ENCODE measurements at places on chromosomes 16 and 17.

DNA sequence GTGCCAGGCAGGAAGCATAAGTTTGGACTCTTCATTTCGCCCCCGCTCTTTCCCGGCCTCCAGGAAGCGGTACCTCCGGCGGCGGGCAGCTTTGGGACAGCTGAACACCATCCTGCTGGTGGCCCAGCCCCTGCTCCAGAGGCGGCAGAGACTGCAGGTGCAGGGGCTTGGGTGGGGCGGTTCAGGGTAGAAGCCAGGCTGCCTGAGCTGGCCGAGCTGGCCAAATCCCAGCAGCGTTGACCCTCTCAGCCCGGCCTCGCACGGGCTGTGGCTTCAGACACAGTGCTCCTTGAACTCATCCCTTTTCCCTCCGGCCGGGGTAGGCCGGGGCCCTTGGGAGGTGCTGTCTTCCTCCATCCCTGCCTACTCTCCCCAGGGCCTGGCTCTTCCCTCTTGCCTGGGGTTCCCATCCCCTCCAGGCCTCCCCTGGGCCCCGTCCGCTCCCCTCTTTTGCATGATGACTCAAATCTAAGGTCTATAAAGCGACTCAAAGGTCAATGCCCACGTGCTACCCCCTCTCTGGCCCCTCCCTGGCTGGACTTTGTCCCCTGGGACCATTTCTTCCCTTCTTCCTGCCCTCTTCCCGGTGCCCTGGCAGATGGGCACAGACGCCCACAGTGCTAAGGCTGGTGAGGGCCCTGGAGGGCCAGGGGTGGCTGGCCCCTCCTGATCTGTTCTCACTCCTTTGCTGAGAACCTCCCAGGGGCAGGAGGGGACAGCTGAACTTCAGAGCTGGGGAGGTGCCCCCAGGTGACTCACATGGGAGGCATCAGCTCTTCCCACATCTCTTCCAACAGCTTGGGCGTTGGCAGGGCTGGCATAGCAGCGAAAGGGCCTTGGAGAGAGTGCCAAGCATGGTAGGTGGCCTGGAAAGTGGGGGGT, 22.7 kb downstream of the MYO15B start:
- no peak for DNase-seq

DNA sequence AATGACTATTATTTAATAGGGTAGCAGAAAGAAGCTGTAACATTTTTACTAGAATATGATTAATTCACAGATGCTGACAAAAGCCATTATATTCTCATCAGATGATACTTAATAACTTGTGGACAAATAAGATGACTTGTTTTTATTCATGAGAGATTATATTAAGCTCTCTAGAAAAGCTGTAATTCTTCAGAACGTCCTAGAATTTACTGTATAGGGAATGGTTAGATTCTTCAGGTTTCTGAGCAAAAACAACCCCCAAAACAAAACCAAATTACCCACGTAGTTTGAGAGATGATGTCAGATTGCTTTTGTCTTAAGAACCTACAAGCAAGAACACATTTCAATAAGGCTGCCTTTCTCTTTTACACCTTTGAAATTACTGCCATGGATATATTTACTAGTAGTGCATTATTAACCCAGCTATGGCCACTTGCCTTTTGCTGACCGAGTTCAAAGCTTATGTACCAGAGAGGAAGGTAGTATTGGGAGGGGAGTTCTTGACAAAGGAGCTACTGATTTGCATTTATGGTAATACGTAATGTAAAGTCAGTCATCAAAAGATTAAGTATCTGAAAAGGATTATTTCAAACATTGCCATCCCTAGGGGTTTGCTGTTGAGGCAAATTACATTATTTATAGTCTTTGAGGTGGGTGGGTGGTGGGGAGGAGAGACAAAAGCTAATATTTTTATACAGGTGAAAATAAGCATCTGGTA, 51.7 kb downstream of the NLK start:
- no peak for DNase-seq

- DNase-seq, result no peak
Observed at GRCh38 chr17:34125921-34126320, 129.2 kb upstream of the CCL2 start.

- DNase-seq, result no peak
Observed at GRCh38 chr17:56222255-56222654, 69.0 kb downstream of the ANKFN1 start.

- DNase-seq, result no peak
Observed at GRCh38 chr16:26765087-26765486, 301.6 kb upstream of the C16orf82 start.

Measured in fibroblast of skin of left biceps (primary cell).